MCF 10A (cell line): ENCODE measurements at places on chromosomes 6 and 20.

- DNase-seq: no peak
Observed at GRCh38 chr6:13120483-13121482, 207.6 kb downstream of the TBC1D7 start.

GRCh38 chr6:124964764-124965105 is 2.5 kb downstream of the RNF217 start:
- DNase-seq: peak; percentile 16

- no peak for DNase-seq
Observed at GRCh38 chr6:157961832-157962575, 19.7 kb upstream of the SYNJ2 start.

DNA sequence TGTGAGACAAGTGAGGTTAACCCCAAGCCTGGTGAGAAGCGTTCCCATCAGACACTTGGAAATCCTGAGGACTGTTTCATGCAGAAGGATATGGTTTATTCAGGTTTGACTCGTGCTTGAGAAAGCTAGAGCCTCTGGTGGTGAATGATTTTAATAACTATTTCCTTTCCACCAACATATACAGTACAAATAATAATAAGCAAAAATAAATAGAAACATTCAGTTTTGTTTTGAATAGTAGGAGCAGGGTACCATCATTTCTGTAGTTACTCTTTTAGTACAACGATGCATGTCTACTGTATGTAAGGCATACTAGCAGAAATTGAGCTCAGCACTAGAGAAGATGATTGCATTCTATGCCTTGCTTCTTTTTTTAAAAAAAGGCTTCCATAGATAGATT is 33.5 kb downstream of the PLG start:
- no peak for DNase-seq

DNA sequence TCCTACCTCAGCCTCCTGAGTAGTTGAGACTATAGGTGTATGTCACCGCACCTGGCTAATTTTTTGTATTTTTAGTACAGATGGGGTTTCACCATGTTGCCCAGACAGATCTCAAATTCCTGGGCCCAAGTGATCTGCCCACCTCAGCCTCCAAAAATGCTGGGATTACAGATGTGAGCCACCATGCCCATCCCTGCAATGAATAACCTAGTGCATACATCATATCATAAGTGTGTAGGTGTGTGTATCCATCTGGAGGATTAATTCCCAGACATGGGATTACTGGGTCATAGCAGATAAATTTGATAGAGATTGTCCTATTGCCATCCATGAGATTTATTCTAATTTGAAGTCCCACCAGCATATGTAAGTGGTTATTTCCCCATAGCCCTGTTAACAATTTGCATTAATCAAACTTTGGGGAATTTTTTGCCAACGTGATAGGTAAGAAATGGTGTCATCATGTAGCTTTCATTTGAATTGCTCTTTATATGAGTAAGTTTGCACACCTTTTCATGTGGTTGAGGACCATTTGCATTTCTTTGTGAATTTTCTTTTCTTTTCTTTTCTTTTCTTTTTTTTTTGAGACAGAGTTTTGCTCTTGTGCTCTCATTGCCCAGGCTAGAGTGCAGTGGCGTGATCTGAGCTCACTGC is 29.9 kb upstream of the BACH2 start:
- no peak for DNase-seq

GRCh38 chr6:12270551-12271230 is 19.5 kb upstream of the EDN1 start:
- no peak for DNase-seq

DNA sequence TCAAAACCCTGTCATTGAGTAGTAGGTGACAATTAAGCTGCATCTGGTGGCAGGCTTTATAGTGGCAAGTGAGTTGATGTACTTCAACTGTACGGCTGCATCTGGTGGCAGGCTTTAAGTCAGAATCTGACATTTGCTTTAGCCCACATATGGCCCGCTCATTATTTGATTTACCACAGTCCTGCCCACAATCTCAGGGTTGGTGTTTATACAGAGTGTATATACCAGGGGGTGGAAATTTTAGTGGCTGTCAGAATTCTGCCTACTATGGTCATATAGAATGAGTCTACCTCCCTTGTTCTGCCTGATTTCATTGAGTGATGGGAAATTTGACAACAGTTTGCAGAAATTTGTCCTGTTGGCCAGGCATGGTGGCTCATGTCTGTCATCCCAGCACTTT is 112.3 kb downstream of the SMAP1 start:
- no peak for DNase-seq

DNA sequence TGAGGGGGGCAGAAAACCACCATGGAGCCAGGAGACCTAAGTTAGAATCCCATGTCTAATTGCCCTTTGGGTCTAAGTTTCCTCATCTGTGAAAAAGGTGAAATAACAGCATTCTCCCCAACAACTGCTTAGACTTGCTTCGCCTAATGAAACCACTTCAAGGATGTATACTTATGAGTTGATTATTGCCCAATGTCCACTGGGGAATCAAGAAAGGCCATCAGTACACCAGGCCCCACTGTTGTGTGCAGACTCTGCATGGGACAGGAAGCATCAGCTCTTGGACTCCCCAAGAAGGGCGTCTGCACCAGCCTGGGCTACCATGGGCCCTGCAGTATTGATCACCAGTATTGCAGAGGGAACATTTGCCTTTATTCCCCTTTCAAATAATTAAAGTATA is 189.6 kb downstream of the MAFB start:
- no peak for DNase-seq

GRCh38 chr20:19605786-19606485 is 152.1 kb upstream of the RIN2 start:
- no peak for DNase-seq

DNA sequence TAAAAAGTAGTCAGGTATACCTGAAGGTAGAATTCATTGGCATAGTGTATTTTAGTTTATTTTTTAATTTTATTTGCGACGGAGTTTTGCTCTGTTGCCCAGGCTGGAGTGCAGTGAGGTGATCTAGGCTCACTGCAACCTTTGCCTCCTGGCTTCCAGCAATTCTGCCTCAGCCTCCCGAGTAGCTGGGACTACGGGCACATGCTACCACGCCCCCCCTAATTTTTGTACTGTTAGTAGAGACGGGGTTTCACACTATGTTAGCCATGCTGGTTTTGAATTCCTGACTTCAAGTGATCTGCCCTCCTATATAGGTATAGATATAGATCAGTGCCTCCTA is 102.8 kb upstream of the PRSS16 start:
- DNase-seq: no peak

GRCh38 chr6:122663981-122664380 is 53.8 kb downstream of the PKIB start:
- no peak for DNase-seq

DNA sequence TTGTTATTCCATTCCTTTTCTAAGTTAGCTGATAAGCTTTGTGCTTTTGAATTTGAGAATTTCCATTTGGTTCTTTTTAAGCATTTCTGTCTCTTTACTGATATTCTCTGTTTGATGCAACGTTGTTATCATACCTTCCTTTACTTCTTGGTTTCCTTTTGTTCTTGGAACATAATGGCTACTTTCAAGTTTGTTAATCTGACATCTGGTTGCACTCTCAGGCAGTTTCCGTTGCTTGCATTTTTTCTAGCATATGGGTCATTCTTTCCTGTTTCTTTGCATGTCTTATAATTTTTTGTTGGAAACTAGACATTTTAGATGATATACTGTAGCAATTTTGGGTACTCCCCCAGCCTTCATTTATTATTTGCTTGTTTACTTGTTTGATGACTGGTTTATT is 12.5 kb downstream of the CDC5L start:
- DNase-seq: no peak

- DNase-seq: no peak
Observed at GRCh38 chr6:25354078-25354932, 75.1 kb downstream of the CARMIL1 start.

- DNase-seq: no peak
Observed at GRCh38 chr6:170504479-170504878, 48.6 kb downstream of the PSMB1 start.

DNA sequence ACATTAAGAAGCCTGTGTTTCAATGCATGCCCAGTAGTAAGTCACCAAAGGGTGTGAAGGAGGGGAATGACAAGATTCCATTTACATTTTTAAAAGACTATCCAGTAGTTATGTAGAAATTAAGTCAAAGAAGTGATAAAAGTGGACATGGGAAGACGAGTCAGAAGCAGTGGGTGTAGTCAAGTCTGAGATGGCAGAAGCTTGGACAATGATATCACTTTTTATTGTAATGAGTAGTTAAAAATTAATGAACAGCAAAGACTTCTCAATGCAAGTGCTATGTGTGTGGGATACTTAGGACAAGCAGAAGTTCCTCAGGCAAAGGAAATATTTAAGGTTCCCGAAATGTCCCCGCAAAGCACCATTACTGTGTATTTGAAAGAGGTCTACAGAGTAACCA is 156.0 kb downstream of the DST start:
- DNase-seq: no peak

- DNase-seq: no peak
Observed at GRCh38 chr6:96542702-96543101, 20.2 kb upstream of the FHL5 start.

DNA sequence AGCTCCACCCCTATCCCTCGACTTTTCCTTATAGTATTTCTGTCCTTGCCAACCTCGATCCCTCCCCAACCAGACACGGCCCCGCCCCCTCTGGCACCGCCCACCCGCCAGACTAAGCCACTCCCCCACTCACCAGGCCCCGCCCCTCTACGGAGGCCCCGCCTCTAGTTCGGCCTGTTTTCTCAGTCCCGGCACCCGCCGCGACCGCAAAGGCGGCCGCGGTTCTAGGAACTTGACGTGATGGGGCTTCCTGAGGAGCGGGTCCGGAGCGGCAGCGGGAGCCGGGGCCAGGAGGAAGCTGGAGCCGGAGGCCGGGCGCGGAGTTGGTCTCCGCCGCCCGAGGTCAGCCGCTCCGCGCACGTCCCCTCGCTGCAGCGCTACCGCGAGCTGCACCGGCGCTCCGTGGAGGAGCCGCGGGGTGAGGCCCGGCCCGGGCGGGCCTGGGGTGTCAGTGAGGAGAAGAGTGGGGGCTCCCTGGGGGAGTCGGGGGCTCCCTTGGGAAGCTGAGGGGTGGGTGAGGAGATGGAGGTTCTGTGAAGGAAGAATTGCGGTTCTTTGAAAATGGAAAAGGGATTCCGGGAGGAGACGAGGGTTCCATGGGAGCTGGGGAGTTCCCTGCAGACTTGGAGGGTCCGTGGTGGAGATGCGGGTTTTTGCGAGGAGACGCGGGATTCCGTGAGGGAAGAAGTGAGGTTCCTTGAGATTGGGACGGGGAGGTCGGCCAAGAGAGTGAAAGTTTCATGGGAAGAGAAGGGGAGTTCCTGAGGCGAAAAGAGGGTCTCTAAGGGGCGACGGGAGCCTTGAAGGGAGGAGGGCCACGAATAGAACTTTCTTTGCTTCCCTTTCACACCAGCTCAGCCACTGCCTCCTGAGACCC is at the start of gene ACSS2:
TSS of gene ACSS2 (plus strand) at position 207 of the 877 bp plus-strand sequence. CDS start at position 241, 34 bp downstream.
- DNase-seq: no peak

DNA sequence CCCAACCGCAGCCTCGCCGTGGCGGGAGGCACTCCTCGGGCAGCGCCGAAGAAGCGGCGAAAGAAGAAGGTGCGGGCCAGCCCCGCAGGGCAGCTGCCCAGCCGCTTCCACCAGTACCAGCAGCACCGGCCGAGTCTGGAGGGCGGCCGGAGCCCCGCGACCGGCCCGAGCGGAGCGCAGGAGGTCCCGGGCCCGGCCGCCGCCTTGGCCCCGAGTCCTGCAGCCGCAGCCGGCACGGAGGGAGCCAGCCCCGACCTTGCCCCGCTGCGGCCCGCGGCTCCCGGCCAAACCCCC is 525 bp downstream of the PNRC1 start:
- DNase-seq: no peak
